ENCODE measurements at places on chromosomes 1 and 21. TPM values are rescaled to one million over a fixed set of nuclear protein-coding genes. Genes with fewer than 3 reads are reported as not detected.

The ERRFI1 gene
- polyA plus RNA-seq: 634 TPM

The DHX9 gene
- polyA plus RNA-seq: 73.0 TPM

The CGN gene
- 0.81 TPM for polyA plus RNA-seq

The PDPN gene
- not detected for polyA plus RNA-seq

All from HepG2 (cell line).